Fibroblast of skin of right biceps (primary cell): ENCODE measurements at places on chromosomes 4 and X.
A peak's percentile ranks its signal among the peaks of the same experiment; 100 is the strongest.

GRCh38 chr4:31518796-31519250 is 798.7 kb downstream of the PCDH7 start:
- peak; percentile 58 for DNase-seq

- peak; percentile 24 for DNase-seq
Measured at GRCh38 chr4:88018466-88018865, 11.0 kb downstream of the PKD2 start.

DNA sequence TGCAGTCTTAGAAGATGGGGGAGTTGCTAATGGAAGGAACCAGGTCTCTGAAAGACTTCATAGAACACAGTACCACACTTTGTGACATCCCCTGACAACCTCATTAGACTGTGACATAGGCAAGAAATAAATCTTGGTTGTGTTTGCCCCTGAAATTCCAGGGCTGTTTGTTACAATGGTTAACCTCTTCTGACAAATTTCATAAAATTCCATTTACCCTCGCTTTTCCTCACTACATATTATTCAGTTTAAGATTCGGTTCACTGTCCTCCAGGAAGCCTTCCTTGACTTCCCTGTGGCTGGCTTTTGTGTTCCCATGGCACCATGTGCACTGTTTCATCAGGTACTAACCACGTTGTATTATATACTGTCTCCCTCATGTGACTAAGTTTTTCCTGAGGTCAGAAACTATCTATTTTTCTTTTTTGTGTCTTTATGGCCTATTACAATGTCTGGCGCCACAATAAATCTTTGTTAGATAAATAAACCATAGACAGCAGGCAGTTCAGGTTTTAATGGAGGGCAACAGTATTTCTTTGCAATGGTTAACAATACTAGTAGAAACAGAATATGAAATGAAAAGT is 54.2 kb downstream of the ATXN3L start:
- no peak for DNase-seq

- peak; percentile 32 for DNase-seq
Measured at GRCh38 chrX:22249371-22249770, 23.3 kb upstream of the CBLL2 start.

- DNase-seq = no peak
Measured at GRCh38 chr4:84927428-84927827, 39.1 kb downstream of the WDFY3 start.
